ENCODE measurements at places on chromosomes 1 and 21.

GRCh38 chr1:64539781-64540218 lies 69.9 kb downstream of the CACHD1 start:
- no peak for DNase-seq

DNA sequence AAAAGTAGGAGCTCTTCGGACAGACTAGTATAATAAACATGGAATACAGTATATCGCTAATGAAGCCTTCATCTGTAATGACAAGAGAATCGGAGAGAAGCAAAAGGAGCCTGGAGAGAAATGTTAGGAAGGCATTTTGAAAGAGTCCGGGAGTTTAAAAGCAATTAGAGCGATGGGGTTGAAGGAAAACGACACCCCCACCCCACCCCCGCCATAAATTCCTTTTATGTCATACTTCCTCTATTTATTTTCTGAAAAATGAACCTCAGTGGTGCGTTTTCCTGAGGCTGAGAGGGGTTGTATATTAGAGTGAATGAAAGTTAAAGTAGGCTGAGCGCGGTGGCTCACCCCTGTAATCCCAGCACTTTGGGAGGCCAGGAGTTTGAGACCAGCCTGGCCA lies 635 bp upstream of the APH1A start:
- DNase-seq = no peak

- DNase-seq = no peak
Observed at GRCh38 chr1:227903614-227904501, 43.9 kb downstream of the WNT9A start.

DNA sequence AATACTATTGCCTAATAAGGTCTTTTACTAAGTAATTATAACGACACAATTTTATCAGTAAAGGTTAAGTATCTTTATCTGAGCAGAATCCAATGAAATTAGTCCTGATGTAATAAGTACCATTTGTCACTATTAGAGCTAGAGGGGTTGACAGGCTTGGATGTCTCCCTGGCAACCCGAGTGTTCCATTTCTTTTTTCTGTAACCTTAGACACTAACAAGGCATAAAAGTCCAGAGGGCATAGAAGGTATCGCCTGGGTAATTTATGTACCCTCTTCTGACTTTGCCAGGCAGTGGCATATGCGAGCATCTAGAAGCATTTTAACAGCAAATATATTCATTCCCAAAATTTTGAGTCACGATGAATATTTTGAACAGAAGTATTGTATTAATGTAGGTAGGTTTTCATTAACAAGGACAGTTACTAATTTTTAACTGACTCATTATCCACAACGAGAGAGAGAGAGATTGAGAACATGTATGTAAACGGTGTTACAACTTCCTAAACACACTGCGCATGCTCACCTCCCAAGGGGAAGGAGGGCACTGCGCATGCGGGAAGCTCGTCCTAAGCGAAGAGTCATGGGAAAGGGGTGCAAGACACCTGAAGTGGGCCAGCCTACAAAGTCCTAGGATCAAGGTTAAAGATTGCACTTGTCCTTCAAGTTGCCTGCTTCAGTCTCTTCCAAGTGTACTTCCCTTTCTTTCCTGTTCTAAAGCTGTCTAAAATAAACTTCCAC lies 423.9 kb downstream of the DSCAM start:
- no peak for DNase-seq

GRCh38 chr1:94044290-94044790 lies 76.6 kb downstream of the ABCA4 start:
- DNase-seq = no peak

DNA sequence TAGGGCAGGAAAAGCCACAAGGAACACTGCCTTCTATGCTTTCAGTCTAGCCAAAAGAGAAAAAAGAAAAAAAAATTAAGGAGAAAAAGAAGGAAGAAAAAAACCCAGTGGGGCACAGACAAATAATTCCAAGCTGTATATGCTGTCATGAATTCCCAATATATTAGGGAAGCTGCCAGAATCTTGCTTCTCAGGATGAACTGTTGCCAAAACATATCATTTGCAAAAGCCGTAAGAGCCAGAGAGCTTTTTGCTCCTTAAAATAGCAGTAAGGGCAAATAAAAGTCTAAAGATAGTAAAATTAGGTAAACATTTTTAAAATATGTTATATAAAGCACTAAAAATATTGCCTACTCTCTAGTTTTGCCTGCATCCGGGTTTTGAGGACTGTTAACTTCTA lies 52.1 kb downstream of the PGM1 start:
- DNase-seq = no peak

Measured in effector CD4-positive, alpha-beta T cell (primary cell).